ENCODE measurements at places on chromosomes 6 and 20.

DNA sequence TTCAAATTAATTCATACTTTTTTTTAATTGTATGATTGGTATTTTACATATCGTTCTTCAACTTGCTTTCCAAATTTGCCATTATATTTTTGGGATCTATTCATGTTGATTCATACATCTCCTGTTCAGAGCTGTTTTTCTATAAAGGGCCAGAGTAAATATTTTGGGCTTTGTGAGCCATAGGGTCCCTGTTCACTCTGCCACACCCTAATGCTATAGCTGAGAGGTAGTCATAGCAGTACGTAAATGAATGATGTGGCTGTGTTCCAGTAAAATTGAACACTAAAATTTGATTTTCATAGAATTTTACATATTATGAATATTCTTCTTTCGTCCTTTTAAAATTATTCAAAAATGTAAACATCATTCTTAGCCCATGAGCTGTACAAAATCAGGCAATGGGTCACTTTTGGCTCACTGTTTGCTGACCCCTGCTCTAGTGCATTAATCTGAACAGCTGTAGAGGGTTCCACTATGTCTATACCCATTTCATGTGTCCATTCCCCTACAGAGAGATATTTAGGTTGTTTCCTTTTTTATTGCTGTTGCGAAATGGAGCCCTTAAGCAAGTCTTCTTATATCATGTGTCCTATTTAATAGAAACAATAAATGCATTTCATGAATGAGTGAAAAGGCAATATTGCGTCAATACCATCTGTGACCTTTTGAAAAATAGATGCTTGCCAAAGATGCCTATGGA lies 136.4 kb upstream of the SALL4 start:
- no peak for DNase-seq

GRCh38 chr6:22925920-22926789 lies 356.8 kb downstream of the HDGFL1 start:
- DNase-seq = no peak

DNA sequence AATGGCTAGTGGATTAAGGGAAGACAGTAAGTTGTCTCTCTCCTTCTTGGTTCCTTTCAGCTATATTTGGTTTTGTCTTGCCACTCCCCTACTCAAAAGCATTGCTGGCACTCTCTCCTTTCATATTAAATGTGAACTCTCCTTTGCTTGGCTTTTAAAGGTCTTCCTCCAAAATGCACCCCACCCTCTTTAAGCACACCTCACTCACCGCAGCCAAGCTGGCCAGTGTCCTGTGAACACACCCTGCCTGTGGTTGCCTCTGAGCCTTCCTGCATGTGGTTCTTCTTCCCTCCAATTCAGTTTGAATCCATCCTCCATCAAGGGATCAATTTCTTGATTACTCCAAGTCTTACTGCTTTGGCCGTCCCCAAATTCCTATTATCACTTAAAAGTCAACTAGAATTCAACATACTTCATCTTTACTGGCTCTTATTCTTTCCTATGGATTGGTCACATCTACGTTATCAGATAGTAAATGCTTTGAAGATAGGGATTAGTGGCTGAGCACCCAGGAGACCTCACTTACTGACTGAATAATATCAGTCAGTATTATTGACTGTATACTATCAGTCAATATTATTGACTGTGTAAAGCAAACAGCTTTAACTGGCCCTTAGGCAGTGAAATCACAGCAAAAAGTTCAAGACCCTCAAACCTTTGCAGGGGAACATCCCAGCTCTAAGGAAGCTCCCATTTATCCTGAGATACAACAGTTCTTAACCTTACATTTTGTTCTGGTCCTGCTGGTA lies 41.6 kb upstream of the SPDEF start:
- DNase-seq = no peak

- no peak for DNase-seq
Observed at GRCh38 chr6:17115251-17116116, 13.6 kb downstream of the STMND1 start.

DNA sequence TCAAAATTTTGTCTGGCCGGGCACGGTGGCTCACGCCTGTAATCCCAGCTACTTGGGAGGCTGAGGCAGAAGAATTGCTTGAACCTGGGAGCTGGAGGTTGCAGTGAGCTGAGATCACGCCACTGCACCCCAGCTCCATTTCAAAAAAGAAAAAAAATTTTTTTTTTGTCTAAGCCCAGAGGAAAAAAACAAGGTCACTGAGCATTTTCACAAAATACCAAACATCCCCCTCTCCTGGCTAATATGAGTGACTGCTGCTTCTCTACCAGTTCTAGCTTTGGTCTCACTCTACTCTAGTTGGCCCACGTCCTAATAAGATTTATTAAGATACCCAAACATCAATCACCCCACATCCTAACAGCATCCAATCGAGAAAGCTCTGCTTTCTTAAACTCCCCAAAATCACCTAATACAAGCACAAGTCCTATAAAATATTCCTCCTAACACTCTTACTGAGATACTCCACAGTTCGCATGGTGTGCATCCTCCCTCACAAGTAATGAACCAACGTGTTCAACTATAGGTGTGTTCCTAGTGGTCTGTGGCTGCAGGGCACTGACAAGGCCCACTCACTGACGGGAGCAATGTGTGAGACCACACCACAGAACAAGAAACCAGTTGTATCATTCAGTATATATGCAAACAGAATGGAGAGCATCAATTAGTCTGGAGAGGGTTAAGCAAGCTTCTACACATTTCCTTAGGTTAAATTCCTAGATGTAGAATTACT lies 64.2 kb downstream of the FKBP5 start:
- no peak for DNase-seq

DNA sequence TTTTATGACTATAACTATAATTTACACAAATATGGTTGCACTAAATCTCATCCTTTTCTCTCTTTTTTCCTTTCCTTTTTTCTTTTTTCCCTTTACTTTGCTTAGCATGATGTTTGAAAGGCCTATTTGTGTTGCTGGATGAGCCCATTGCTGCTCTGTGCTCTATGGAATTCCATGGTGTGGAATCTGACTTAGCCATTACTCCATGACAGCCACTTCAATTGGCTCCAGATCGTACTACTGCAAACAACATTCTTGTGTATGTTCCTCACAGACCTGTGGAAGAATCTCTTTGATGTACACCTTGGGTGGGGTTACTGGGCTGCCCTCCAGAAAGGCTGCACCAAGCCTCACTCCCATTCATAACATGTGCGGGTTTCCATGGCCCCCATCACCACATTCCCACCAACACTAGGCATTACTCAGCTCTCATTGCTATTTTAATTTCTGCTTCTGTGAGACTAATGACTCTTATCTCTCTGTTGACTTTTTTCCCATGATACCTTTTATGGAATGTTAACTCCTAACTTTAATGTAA lies 979.0 kb downstream of the KIF16B start:
- no peak for DNase-seq

DNA sequence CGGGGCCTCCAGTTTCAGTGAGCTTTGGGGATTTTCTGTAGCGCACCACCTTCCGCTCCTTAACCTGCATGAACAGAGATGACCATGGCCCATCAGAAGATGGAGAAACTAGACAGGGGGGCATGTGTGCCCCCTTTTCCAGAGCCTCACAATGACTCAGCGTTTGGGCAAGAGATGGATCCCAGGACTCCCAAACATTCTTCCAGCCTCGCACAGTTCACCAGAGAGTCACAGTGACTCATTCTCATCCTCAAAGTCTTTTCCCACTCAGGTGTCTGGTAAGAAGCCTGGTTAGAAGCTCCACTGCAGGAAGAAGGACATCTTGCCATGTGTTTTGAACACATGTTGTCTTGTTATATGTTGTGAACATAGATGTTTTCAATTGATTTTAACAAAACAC lies 76.2 kb upstream of the FRMD1 start:
- no peak for DNase-seq

DNA sequence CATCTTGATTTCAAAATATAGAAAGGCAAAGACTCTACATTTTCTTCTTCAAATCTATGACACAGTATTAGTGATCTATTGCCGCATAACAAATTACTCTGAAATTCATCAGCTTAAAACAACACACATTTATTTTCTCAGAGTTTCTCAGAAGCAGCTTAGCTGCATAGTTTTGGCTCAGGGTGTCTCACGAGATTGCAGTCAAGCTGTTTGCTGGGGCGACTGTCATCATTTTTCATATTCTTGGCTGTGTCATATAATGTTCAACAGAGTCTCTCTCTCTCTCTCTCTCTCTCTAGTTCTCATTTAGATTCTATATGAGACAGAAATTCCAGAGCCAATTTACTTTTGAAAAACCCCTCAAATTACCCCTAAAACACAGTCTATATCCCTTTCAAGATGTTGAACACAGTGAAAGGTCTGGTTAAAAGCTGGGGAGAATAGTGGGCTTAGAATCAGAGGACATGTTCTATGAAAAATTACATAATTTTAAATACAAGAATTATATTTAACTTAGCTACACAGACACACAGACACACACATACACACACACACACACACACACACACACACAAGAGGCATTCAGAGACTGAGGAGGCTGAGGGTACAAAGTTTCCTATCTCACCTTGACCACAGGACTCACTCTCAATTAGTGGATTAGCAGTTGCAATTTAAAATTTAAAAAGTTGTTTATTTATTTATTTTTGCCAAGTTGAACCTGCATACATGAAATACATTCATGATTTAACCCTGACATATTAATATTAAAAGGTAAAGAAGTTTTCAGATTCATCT lies 86.7 kb downstream of the MKKS start:
- no peak for DNase-seq

DNA sequence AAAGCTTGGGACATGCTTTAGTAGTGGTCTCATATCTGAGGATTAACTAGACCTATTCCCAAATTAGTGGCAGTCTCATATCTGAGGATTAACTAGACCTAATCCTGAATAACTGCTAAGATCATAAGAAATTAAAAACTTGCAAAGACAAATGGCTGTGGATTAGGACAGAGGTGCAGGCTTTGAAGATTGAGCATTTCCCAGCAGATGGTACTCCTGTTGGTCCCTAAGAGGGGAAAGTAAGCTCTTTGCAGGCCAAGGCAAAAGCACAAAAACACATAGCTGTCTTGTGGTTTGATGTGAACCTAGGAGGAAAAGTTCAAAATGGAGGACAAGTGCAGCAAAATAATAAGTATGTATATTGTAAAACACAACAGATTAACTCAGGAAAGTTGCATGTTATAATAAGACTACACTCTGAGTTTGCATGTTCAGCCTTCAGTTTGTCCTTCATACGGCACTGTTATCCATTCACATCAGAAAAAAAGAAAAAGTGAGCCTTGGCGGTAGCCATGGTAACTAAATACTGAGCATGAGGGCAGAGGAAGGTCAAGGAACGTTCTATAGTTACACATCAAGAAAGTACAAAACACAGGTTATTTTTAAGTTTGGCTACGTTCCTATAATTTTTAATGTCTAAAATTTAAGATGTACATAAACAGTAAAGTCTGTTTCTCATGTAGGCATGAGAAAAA lies 62.8 kb downstream of the FILIP1 start:
- no peak for DNase-seq

GRCh38 chr20:58746620-58747019 lies 54.0 kb downstream of the NPEPL1 start:
- no peak for DNase-seq

DNA sequence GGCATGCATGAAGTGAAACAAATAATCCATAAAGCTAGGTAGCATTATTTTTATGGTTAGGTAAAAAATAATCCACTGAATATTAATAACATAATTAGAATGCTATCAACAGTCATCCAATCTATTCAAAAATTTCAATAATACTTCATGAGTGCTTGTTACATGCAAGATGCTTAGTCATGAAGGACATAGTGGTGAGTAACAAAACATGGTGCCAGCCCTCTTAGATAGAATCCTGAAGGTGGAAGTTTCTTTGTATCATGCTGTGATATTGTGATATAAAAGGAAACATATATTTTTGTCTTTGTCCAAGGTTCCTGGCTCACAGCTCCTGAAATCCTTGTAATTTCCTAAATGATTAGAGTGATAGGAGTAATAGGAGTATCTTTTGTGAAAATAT lies 14.9 kb downstream of the RCAN2 start:
- DNase-seq = no peak

GRCh38 chr20:31830406-31830981 lies 11.3 kb downstream of the MYLK2 start:
- DNase-seq = no peak

- no peak for DNase-seq
Observed at GRCh38 chr6:98828941-98829411, 5.4 kb upstream of the POU3F2 start.

- DNase-seq = no peak
Observed at GRCh38 chr6:16691324-16691723, 69.9 kb downstream of the ATXN1 start.

GRCh38 chr6:157853018-157853805 lies 30.2 kb downstream of the SNX9 start:
- no peak for DNase-seq

GRCh38 chr6:29924731-29925130 lies 17.6 kb upstream of the HLA-A start:
- no peak for DNase-seq

DNA sequence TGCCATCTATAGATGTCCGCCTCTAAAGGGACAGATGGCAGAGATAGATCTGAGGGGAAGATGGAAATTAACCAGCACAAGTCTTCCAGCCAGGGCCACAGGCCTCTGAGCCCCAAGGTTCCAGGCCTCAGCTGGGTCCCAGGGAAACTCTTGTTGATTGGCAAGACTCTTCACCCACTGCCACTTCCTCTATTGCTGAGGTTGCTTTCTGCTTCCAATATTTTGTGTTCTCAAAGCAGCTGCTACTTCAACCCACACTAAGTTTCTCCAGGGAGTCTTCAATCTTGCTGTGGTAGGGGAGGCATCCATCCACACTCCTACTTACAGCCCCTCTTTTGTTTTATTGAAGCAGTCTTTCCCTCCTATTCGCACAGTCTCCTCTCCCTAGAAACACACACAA lies 36.4 kb upstream of the SASH1 start:
- no peak for DNase-seq

GRCh38 chr6:22432060-22432459 lies 135.2 kb upstream of the PRL start:
- no peak for DNase-seq

- no peak for DNase-seq
Observed at GRCh38 chr6:64874776-64875175, 832.2 kb downstream of the EYS start.

GRCh38 chr6:34549026-34549803 lies 6.9 kb downstream of the SPDEF start:
- DNase-seq = no peak

GRCh38 chr20:40720826-40721225 lies 31.8 kb upstream of the MAFB start:
- no peak for DNase-seq

- DNase-seq = no peak
Observed at GRCh38 chr6:39881851-39882530, 52.3 kb downstream of the MOCS1 start.

DNA sequence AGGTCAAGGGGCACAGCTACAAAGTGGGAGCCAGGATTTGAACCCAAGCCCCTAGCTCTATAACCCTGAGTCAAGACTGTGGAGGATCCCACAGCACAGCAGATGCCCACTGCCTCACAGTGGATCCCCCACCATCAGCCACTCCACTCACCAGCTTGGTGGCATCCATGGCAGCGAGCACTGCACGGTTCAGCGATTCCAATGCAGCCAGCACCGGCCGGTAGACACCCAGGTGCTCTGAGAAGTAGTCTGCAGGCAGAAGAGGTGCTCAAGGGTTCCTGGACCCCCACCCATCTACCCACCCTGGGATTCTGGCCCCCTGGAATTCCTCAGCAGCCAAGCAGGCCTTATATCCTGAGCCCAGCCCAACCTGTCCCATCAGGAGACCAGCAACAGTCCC lies 2.5 kb downstream of the ACTL10 start:
- DNase-seq = no peak
